ENCODE measurements at places on chromosomes 12 and 14.

GRCh38 chr12:69633061-69633460 lies 22.4 kb upstream of the LRRC10 start:
- no peak overlapping the region for H3K27ac ChIP-seq
- no peak overlapping the region for H3K4me3 ChIP-seq
- H3K27me3 ChIP-seq: no peaks in the 10 kb centered on the region
- DNase-seq: peak; percentile 51
- H3K4me1 ChIP-seq: no peaks in the 10 kb centered on the region
- H3K36me3 ChIP-seq: no peaks in the 10 kb centered on the region

GRCh38 chr12:52354200-52354599 lies 13.1 kb downstream of the KRT85 start:
- H3K4me1 ChIP-seq: no peaks in the 10 kb centered on the region
- H3K27ac ChIP-seq: no peak overlapping the region
- H3K36me3 ChIP-seq: no peaks in the 10 kb centered on the region
- DNase-seq: no peak

GRCh38 chr14:102090713-102091112 lies 3.9 kb upstream of the HSP90AA1 start:
- no peaks in the 10 kb centered on the region for H3K36me3 ChIP-seq
- no peak overlapping the region for H3K27ac ChIP-seq
- H3K4me1 ChIP-seq: peaks cover 5% of the 10 kb centered on the region

- no peaks in the 10 kb centered on the region for H3K27me3 ChIP-seq
- no peaks in the 10 kb centered on the region for H3K36me3 ChIP-seq
- no peak overlapping the region for H3K27ac ChIP-seq
- peak; percentile 54 for DNase-seq
- H3K4me3 ChIP-seq: no peak overlapping the region
These were observed 104.8 kb downstream of the DPF3 start for GRCh38 chr14:72788972-72789728.

DNA sequence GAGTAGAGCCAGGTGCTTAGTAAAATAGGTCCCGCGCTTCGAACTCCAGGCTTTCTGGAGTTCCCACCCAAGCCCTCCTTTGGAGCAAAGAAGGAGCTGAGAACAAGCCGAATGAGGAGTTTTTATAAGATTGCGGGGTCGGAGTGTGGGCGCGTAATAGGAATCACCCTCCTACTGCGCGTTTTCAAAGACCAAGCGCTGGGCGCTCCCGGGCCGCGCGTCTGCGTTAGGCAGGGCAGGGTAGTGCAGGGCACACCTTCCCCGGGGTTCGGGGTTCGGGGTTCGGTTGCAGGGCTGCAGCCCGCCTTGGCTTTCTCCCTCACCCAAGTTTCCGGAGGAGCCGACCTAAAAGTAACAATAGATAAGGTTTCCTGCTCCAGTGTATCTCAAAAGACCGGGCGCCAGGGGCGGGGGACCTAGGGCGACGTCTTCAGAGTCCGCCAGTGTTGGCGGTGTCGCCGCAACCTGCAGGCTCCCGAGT lies 3.6 kb downstream of the SSTR1 start:
- peaks cover 8% of the 10 kb centered on the region for H3K4me1 ChIP-seq
- H3K36me3 ChIP-seq: no peaks in the 10 kb centered on the region
- H3K4me3 ChIP-seq: no peak overlapping the region
- no peak overlapping the region for H3K27ac ChIP-seq
- H3K27me3 ChIP-seq: peaks cover 33% of the 10 kb centered on the region
- DNase-seq: no peak

DNA sequence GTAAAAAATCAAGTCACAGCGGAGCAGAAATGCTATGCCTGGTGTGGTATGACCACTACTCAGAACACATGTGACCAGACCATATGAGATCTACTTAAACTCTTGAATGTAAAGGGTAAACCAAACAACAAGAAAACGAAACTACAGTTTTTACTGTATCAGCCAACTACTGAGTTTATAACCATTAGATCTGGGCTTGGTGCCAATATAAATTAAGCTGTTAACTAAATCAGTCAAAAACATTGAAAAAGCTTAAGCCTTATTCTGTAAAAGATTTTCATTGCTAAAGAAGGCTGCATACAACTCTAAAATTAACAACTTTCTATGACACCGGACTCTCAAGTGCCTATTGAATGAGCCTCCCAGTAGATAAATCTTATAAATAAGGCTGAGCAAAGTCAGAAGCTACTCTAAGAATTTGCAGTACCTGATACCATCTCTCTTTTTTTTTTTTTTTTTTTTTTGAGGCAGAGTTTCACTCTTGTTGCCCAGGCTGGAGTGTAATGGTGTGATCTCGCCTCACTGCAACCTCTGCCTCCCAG lies 35.4 kb downstream of the SPTLC2 start:
- H3K36me3 ChIP-seq: no peaks in the 10 kb centered on the region
- no peak overlapping the region for H3K4me3 ChIP-seq
- no peak overlapping the region for H3K27ac ChIP-seq
- no peaks in the 10 kb centered on the region for H3K27me3 ChIP-seq
- no peaks in the 10 kb centered on the region for H3K4me1 ChIP-seq

DNA sequence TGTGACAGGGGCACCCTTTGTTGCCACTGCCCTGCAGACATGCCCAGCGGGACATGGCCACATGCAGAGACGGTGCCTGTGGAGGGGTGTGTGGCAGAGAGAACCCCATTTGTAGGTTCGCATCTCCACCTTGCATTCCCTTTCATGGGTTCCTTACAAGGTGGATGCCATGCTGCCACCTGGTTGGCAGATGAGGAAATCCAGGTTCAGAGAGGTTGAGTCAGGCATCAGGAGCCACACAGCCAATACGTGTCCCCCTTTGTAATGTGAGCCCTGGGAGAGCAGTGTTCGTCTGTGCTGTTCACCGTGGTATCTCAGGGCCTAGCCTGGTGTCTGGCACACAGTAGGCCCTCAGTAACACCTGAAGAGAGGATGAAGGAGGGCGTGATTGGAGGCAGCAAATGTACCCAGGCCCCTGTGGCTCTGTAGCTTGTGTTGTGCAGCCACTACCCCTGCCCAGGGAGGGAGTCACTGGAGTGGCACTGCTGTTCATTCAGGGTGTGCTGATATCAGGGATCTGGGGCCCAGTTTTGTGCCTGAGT lies 9.1 kb downstream of the SH2B3 start:
- no peaks in the 10 kb centered on the region for H3K27me3 ChIP-seq
- no peak overlapping the region for H3K27ac ChIP-seq
- H3K4me3 ChIP-seq: no peak overlapping the region
- DNase-seq: no peak

GRCh38 chr14:96658611-96659010 lies 138.6 kb upstream of the VRK1 start:
- no peaks in the 10 kb centered on the region for H3K27me3 ChIP-seq
- no peak overlapping the region for H3K27ac ChIP-seq
- DNase-seq: no peak
- no peak overlapping the region for H3K4me3 ChIP-seq
- no peaks in the 10 kb centered on the region for H3K4me1 ChIP-seq
- H3K36me3 ChIP-seq: no peaks in the 10 kb centered on the region

DNA sequence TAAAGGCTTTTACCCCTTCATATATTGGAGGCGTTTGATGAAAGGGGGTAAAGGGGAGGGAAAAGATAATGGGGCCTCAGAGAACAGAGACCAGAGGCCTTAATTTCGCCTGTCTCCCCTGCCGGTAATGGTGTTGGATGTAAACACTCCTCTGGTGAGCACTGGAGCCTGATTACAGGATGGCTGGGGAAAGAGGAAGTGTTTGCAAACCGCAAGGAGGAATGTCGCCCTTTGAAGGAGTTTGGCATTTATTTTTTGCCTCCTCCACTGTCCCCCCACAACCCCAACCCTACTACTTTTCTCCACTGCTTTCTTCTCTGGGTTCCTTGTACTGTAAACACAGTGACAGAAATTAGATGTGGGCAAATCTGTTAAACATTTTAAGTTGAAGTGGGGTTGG lies 211.9 kb upstream of the TBX3 start:
- H3K4me3 ChIP-seq: no peak overlapping the region
- no peak overlapping the region for H3K27ac ChIP-seq
- no peaks in the 10 kb centered on the region for H3K27me3 ChIP-seq
- no peaks in the 10 kb centered on the region for H3K36me3 ChIP-seq
- H3K4me1 ChIP-seq: peaks cover 9% of the 10 kb centered on the region
- DNase-seq: peak; percentile 34
